ENCODE measurements at places on chromosomes 4 and X.

DNA sequence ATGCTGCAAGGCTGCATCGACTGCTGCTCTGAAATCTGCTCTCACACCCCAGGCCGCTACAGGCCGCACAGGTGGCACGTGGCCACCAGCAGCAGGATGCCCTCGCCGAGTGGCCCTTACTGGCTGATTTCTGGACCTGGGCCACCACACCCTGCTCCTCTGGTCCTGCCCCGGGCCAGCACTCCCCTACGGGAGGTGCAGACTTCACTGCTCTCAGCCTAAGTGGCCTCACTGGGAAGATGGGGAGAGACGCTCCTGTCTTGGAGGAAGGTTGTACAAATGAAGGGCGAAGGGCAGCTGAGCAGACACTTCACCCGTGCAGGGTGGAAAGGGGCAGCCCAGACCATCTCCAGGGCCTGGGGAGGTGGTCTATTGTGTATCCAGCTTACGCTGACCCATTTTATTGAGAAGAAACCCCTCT lies 72.5 kb downstream of the ACOX3 start:
- no peak for DNase-seq

DNA sequence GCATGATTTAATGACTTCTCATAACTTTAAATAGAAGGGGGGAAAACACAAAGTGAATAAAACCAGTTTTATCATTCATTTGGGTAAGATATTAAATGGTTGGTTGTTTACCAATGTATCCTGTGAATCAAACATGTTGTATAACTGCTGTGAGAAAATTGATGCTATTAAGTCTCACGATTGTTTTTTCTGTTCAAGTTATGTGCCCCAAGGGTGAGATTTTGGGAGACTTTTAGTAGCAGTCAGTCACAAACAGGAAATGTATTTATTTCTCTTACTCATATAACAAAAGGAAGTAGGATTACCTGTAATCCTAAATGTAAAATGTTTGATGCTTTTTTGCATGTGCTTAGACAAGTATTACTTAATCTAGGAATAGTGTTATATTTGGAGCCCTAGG lies 39.2 kb downstream of the MTHFD2L start:
- no peak for DNase-seq

DNA sequence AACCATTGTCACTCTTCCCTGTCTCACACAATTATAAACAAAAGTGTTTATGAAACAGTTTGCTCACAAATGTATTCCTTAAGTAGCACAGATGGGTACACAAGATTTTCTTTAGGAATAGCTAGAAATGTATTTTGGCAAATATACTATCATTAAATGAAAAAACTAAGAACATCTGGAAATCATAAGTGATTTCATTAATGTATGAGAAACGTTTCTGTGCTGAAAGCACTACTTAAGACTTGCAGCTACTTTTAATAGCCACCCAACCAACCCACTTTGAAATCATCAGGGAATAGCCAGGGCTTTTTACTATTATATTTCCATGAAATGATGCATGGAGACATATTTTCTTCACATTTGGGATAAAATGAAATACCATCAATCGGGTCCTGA lies 62.3 kb upstream of the NAP1L5 start:
- DNase-seq, result no peak

GRCh38 chrX:130676861-130677260 lies 226.1 kb downstream of the ENOX2 start:
- no peak for DNase-seq

DNA sequence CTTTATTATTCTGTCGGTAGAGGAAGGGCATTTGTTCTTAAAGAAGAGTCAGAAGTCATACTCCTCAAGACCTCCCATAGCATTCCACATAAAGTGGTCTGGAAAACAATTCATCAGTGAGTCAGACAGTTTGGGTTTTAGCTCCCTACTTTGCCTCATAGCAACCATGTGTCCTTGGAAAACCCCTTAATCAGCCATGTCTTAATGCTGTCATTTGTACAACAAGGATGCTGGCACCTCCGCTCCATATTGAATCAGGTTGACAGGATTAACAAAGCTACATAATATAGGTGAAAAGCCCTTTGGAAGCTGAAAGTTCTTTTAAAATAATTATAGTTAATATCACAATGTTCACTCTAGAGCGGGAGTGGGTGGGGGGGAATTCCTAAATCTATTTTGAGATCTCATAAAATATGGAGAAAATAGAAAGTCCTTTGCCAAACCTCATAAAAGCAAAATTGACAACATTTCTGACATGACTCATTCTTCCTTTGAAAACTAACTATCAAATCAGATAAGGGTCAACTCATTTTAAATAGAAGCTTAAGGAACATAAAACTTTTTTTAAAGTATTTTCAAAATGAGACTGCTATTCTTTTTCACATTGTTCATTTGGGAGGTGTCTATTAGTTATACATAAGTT lies 37.3 kb upstream of the GUCY1A1 start:
- DNase-seq, result no peak

DNA sequence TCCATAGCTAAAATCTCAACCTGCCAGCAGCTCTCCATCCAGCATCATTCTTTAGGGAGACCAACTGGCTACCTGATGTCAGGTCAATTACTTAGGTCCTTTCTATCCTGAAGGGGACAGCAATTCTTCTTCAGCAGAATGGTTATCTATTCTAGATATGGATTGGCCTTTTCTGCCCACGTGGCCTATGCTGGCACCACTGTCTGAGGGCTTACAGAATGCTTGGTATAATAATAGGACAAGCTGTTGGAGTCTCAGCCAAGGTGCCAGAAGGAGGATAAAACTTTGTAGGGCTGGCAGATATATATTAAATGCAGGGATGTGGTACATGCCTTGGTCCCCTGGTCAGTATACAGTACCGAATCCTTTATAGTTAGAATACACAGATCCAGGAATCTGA lies 89.8 kb upstream of the C1GALT1C1 start:
- DNase-seq, result no peak

DNA sequence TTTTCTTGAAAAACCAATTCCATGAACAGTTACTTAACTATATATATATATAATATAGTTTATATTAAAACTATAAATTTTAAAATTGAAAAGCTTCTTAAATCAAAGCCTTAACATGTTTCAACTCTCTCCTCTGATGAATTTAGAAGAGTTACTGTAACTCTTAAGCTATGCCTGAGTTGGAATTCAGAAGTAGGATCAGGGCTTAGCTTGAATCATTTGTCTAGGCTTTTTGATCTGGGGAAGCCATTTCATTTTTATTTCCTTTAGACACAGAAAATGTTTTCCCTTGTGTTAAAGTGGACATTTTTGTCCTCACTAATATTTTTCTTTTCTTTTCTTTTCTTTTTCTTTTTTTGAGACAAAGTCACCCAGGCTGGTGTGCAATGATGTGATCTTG lies 40.4 kb upstream of the PDLIM5 start:
- DNase-seq, result no peak

DNA sequence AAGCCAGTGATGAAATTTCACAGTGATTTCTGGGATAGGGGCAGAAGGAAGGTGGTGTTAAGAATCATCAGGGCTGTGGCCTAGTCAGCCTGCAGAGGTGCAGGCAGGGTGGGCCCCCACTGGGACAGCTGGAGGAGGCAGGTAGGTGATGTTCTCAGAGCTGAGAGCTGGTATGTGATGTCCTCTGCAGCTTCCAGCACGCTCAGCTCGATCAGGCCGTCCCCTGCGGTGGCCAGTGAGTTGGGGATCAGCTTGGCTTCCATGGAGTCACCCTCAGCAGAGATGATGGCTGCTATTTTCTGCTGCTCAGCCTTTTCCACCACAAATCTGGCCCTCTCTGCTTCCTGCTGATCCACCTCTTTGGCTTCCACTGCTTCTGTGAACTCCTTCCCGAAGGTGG lies 81.1 kb downstream of the IL1RAPL2 start:
- DNase-seq, result no peak

DNA sequence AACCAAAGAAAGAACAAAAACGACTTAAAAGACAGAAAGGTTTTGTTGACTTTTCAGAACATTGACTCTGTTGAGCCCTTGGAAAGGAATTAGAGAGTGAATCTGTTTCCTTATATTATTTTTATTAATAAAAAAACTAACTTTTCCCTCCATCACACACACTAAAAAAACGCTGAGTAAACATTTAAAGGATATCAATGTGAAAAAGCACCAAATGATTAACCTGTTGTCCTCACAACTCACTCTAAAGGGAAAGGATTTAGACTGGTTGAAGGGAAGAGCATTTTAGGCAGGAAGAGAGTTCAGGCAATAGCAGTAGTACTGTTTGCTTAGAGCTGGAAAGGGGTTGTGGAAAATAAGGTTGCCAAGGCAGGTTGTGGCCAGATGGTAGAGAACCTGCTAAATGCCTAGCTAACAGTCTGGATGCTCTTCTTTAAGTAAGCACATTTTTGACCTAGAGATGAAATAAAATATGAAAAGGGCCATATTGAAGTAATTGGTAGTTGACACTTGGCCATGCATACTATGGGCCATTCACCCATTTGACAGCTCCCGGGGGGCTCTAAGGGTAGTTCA lies 98.0 kb upstream of the NDP start:
- DNase-seq, result no peak

DNA sequence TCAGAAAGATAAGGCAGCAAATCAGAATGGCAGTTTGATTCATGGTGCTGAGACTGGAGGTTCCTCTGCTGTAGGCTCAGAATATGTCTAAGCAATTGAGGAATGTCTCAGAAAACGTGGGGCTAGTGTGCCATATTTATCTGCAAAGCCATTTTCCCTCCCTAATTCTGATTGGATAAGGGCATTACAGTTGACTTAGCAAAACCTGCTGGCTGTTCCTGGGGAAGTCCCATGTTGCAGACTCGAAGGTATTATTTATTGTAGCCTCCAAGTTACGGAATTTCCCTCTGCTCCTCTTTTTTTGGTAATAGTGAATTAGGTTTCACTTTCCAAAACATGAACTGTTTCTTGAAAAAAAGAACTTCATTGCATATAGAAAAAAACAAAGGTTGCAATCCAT lies at the start of gene CXCL10:
Gene CXCL10 (minus strand): TSS at position 109 of the 400 bp plus-strand sequence. CDS start 66 bp downstream, at position 43.
- DNase-seq, result no peak

GRCh38 chr4:36316607-36317006 lies 35.2 kb downstream of the DTHD1 start:
- no peak for DNase-seq

DNA sequence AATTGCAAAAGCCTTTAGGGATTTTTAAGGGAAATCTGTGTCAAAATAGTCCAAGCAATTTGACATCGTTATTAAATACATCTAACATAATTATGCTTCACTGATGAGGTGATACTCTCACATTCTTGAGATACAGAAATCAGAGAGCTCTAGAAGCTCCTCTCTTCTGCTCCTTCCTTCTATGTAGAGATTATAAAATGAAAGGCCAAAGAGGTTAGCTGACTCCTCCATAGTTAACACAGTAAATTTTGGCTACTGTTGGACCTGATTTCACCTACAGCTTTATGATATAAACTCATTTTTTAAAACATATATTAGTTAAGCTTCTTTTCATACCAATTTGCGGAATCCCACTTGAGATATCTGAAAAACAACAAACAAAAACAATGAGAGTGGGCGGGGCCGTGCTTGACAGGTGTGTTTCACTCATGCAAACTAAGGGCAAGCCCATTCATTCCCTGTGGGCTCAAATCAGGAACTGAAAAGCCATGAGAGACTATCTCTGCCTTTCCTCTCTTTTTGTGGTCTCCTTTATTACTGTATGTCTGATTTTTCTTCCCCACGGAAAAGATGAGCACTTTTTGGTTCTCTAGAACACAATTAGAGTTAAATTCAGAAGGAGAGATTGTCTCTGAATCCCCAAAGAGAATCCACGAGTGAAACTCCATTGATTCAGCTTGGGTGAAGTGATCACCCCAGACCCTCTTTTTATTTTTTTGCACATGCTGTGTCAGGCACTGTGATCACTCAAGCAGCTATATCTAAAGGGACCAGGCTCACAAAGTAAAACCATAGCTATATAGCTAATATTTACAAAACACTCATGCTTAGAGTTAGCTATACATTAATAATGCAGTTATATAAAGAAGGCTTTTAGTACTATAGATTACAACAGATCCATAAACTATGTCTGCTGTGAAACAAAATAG lies 566.3 kb downstream of the IL15 start:
- no peak for DNase-seq

GRCh38 chr4:157052429-157053040 lies 23.4 kb upstream of the GLRB start:
- no peak for DNase-seq

DNA sequence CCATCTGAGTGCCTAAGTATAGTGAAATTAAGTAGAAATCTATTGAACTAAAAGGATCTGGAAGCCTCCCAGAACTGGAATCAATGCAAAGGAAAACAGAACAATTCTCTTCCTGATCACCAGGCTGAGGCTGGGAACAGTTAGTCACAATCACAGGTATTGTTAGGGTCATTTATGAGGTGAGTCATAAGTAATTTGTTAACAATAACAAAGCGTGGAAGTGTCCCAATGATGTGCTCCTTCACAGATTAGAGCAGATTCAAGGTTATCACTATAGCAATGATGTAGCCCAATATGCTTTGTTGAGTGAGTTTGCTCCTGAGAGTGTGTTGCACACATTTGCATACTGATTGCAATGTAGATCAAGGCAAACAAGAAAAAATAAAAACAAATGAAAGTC lies 228.1 kb downstream of the ZNF674 start:
- no peak for DNase-seq

DNA sequence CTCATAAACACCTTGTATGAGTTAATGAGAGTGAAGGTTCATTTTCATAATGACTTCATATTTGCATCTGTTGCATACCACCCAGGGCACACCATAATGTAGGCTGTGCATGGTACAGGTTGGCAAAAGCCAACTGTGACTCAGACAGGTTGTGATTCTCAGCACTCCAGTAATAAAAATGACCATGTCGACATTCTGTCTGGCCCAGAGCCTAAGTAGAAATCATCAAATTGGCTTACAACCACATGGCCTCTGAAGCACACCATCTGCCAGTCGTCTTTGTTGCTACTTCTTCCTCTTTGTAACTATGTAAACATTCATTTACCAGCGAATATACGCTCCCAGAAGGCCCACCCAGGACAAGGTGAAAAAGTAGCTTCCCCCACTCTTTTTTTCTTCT lies 459.5 kb downstream of the GASK1B start:
- no peak for DNase-seq

- no peak for DNase-seq
Observed at GRCh38 chrX:153769865-153770600, 6.0 kb downstream of the PLXNB3 start.

- no peak for DNase-seq
Observed at GRCh38 chr4:179692222-179692621, 2250.0 kb upstream of the AGA start.

- no peak for DNase-seq
Observed at GRCh38 chr4:173506597-173507211, 23.3 kb downstream of the HAND2 start.

DNA sequence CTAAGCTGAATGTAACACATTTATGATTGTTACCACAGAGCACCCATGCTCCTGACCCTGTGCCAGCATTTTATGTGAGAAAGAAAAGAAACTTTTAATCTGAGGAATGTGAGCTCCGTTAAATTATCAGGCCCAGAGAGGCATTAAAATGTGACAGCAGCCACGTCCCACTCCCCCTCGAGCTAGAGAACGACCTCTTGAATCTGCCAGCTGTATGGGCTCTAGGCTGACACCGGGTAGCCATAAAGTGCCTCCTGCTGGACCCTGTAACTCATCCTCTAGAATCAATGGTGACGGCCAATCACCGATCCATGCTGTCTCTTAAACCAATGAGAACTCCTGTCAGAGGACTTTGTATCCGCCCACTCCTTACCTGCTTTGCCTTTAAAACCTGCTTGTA lies 110.2 kb upstream of the ADRA2C start:
- no peak for DNase-seq

- no peak for DNase-seq
Observed at GRCh38 chrX:130285069-130285620, 16.4 kb upstream of the ZNF280C start.

All from LNCaP clone FGC (cell line).